T-cell (primary cell): ENCODE measurements at places on chromosomes 1 and 21. TPM values are rescaled to one million over a fixed set of nuclear protein-coding genes. Genes with fewer than 3 reads are reported as not detected.
A peak's percentile ranks its signal among the peaks of the same experiment; 100 is the strongest.

DNA sequence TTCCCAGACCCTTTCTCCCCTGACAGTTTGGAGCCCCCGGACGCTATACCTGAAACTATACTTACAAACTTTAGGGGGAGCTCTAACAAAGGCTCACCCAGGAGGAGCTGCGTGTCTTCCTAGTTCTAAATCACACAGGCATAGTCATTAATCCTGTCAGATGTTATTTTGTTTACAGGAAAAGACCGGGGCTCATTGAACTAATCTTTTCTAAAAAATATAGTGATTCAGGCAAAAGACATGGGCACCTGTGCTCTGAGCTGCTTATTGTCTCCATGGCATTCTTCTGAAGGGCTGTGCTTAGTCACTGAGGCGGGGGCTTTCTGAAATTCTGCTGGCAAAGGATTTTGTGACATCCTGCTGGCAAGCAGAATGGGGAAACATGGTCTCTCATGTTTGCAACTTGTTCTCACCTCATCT, 1577.0 kb downstream of the NCAM2 start:
- no peak for DNase-seq

Gene INTS11
- 200 TPM for total RNA-seq

- no peak for DNase-seq
Observed at GRCh38 chr1:155873860-155874259, 14.5 kb downstream of the SYT11 start.

GRCh38 chr1:20325407-20325843, 34.8 kb downstream of the VWA5B1 start:
- no peak for DNase-seq

Gene SRRM1
- total RNA-seq = 176 TPM

GRCh38 chr1:71640116-71640515, 559.3 kb upstream of the ZRANB2 start:
- DNase-seq = no peak

DNA sequence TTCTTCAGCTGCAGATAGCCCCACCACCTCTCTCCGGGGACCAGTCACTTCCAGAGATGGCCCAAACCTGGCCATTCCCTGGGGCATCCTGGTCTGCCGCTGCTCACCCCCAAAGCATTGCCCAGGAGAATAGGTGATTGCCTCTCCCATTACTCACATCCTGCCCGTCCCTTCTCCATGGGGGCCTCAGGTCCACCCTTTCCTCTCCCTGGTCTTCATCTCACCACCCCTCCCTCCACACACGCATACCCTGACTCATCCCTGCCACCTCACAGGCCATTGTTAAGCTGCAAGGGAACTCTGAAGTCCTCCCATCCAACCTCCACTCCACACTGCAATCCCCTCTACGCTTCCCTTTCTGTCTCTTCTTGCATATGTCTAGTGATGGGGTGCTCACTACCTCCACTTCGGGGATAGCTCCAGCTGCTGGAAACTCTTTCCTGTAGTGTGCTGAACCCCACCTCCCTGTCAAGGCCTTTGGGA, at the start of gene PLEKHG5:
TSS of gene PLEKHG5 (minus strand) at position 188 of the 483 bp plus-strand sequence. CDS start 14,096 bp downstream, outside the sequence.
- no peak for DNase-seq

Gene HNRNPU
- total RNA-seq = 450 TPM

DNA sequence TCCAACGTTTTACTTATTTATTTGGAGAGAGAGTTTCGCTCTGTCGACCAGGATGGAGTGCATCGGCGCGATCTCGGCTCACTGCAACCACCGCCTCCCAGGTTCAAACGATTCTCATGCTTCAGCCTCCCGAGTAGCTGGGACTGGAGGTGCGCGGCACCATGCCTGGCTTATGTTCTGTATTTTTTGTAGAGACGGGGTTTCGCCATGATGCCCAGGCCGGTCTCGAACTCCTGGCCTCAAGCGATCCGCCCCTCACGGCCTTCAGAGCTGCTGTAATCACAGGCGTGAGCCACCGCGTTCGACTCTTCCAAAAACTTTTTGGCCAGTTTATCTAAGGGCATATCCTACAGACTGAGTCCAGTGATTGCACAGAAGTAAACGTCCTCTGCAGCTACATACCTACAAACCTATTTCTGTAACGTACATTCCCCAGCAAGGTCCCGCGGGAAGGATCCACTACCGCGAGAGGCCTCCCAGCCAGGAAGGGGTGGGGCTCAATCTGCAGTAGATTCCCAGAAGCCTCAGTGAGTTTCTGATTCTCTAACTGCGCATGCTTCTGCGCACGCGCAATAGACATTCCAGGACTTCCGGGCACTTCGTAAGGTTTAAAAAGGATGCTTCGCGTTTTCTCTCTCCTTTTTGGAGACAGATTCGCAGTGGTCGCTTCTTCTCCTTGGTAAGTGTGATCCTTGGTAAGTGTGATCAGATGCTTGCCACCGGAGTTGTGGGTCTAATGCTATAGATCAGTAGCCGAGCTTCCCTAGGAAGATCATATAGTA, at the start of gene RCC1:
TSS of gene RCC1 (plus strand) at position 638 of the 782 bp plus-strand sequence. CDS start 23,824 bp downstream, outside the sequence.
- DNase-seq = peak; percentile 94

Gene CCDC30
- 6.3 TPM for total RNA-seq

Gene CELA2B
- 0.30 TPM for total RNA-seq

- no peak for DNase-seq
Observed at GRCh38 chr1:236018885-236019453, 45.9 kb downstream of the NID1 start.

DNA sequence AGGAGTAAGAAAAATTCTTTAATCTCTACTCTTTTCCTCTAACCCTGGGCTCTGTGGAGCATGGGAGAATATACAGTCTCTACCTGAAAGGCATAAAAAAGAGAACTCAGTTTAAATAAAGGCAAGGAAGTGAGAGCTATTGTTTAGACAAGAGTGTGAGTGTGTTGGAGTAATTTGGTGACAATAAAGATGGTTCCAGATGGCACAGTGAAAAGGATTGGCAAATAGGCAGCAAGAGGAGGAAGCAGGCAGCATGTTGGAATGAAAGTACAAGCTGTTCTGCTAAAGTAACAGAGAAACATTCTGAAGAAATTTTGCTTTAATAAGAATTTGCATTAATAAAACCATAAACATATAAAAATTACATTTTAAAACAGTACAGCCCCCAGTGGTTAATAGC, 163.4 kb downstream of the DNM3 start:
- DNase-seq = no peak

- DNase-seq = no peak
Observed at GRCh38 chr1:7420098-7420445, 351.0 kb upstream of the VAMP3 start.

Gene KRTAP6-1
- not detected for total RNA-seq

Gene SLC44A5
- 0.06 TPM for total RNA-seq

Gene WNT2B
- 0.54 TPM for total RNA-seq

Gene SELP
- total RNA-seq = 1.6 TPM
